Stimulated activated CD4-positive, alpha-beta T cell treated with anti-CD3 and anti-CD28 coated beads, Interleukin-15, amount 100 ng/mL, for 1 hour (primary cell): ENCODE measurements at places on chromosomes 7 and 10.

DNA sequence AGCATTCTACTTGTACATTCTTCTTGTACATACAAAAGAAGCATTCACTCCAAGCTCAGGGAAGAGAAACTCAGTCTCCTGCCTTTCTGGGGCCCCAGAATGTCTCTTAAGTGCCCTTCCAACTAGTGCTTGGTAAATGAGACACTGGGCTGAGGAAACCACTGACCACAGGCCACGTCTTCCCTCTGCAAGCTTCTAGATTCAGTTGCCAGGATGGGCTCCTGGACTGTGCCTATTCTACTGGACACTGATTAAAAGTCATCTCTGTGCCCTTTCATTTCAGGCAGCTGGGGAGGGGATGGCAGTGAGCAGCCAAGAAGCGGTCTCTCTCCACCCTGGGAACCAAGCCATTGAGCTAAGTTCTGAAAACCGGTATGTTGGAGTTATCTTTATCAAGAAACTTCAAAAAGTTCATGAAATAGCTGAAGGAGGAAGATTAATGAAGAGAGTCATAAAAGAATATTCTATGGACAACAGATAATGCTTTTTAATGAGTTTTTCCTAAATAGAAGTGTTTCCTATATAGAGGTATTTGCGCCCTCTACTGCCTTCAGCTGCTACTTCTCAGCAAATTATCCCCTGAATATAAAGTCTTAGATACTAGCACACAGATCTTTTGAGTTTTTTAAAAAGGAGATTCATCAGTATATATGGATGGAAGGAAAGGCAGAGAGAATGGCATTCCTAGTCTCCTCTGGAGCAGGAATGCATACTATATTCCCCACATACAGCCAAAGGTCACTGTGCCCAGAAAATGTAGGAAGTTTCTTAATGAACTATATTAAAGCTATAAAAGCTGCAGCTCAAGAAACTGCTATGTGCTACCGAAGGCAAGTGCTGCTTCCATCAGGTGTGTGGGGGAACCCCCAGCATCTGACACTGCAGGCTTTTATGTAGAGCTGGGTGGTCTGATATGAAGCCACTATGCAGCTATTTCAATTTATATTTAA is 8.4 kb upstream of the IFIT1B start:
- no peak for DNase-seq

DNA sequence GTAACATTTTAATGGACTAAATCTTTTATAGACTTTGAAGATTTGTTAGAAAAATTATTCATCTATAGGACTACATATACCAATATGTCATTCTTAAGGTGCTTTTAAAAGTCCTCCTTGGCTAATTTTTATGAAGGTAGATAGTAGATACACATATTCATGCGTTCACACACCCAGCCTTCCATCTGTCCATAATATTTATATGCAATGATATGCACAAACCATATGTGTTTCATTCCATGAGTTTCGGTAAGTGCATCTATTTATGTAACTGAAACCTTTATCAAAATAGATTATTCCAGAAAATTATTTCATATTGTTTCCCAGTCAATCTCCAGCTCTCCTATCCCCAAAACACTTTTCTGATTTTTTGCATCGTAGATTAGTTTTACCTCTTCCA is 101.7 kb downstream of the ANLN start:
- DNase-seq, result no peak

GRCh38 chr10:73591935-73592699 is 975 bp upstream of the USP54 start:
- DNase-seq, result no peak

DNA sequence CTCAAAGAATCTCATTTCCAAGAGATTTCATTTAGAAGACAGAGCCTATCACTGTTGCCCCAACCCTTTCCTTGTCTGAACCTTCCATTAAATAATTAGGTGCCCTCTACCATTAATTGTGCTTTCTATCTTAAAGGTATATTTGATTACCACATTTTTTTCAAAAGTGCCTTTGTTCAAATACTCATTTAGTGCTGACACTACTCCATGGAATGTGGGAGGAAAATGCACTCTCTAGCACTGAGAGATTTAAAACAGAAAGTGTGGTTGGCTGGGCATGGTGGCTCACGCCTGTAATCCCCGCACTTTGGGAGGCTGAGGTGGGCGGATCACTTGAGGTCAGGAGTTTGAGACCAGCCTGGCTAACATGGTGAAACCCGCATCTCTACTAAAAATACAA is 119.8 kb downstream of the CACNA2D1 start:
- no peak for DNase-seq

- no peak for DNase-seq
Observed at GRCh38 chr7:70000737-70001348, 402.6 kb downstream of the AUTS2 start.

DNA sequence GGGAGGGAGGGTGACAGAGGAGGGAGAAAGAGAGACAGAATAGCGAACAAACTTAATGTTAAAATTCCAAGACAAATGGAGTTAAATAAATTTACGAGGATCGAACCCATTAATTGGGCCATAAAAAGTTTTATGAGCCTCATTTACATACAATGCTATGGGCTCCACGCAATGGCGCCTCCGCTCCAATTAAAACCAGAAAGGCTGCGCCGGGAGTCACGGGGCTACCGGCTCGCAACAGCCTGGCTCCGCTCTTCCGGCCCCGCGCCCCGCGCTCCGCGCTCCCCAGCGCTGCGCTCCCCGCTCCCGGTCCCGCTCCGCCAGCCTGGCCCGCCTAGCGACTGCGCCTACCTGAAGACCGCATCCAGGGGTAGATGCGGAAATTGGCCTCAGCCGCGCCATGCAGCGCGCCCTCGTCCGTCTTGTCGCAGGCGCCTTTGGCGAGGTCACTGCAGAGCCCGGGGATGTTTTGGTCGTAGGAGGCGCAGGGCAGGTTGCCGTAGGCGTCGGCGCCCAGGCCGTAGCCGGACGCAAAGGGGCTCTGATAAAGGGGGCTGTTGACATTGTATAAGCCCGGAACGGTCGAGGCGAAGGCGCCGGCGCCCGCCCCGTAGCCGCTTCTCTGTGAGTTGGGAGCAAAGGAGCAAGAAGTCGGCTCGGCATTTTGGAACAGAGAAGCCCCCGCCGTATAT is 513 bp downstream of the HOXA7 start:
- no peak for DNase-seq

GRCh38 chr7:100584054-100584682 is 1.8 kb downstream of the LRCH4 start:
- DNase-seq, result no peak

GRCh38 chr10:94299417-94299816 is 63.3 kb downstream of the NOC3L start:
- no peak for DNase-seq

DNA sequence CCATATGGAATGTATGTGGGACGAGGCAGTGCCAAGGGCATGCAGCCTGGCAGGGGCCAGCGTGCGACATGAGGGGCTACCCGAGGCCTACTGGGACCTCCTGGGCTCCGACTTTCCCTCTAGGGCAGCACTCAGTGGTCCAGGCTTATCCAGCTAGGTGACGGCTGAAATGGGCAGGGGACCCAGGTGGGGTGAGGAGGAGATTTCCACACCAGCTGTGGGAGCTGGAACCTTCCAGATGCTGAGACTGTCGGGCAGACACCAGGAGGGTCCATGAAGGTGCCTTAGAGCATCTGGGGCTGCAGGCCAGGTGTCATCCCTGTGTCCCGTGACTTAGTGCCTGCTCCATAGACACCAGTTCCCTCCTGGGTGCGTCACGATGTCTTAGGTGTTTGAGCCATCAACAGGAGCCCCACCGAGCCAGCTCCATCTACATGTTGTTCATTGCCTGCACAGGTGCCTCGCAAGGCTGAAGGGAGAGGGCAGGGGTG is 13.4 kb downstream of the ZNF316 start:
- DNase-seq, result no peak

- DNase-seq, result no peak
Observed at GRCh38 chr10:95798096-95798855, 42.3 kb downstream of the ENTPD1 start.

DNA sequence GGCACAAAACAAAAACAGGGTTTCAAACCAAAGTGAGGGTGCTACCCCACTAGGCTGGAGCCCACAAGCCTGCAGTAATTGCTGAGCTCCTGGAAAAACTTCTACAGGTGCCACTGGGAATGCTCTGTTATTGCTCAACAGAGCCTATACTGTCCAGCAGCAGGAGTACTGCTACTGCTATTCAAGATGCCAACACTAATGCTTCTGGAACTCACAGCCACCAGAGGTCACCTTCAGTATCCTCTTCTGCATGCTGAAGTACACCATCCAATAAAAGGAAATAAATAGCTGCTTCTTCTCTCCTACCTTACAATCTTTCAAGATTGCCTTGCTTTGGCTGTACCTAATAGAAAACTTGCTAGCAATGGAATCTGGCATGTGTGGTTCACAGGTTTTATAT is 222.0 kb downstream of the LRRN3 start:
- DNase-seq, result no peak

DNA sequence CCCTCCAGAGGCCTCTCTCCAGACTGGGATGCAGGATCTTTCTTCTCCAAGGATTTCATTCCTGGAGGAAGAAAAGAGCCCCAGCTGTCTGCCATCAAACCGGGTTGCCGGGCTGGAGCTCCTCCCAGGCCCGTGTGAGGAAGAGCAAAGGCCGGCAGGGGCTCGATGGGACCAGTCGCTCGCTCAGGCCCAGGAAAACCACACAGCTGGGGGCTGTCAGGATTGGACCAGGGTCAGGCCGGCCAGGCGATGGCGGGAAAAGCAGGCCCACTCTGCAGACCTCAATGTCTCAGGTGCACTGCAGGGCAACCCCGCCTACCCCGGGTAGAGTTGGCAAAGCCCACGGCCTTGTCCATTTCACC is 98.1 kb upstream of the DNAAF5 start:
- DNase-seq, result no peak

GRCh38 chr10:91924212-91925021 is 847 bp downstream of the BTAF1 start:
- no peak for DNase-seq

- DNase-seq, result no peak
Observed at GRCh38 chr10:3119796-3120459, 52.6 kb downstream of the PFKP start.

GRCh38 chr7:34928052-34928451 is 109.2 kb downstream of the DPY19L1 start:
- peak; percentile 22 for DNase-seq

GRCh38 chr10:72077275-72077990 is 10.9 kb downstream of the SPOCK2 start:
- DNase-seq, result no peak

DNA sequence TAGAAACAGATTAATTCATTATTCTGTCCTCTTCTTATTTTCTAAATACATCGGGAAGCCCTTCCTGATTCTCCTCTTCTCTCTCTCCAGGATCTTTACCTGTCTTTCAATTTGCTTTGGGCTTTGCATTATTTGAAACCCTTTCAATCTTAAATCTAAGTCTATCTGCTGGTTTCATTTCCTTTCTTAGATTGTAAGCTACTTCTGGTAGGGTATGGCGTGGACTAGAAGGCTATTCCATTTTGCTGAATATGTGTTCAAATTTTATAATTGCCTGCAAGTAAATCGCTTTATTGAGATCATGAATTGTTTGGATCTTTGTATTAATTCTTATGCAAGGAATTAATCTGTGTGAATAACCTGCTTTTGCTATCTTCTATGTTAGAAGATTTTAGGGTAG is 11.1 kb downstream of the STAM start:
- DNase-seq, result no peak
